ENCODE measurements at places on chromosomes 7 and 10. TPM values are rescaled to one million over a fixed set of nuclear protein-coding genes. Genes with fewer than 3 reads are reported as not detected.

GRCh38 chr10:92923416-92923815, 75.1 kb downstream of the EXOC6 start:
- no peaks in the 10 kb centered on the region for H3K27me3 ChIP-seq
- no peaks in the 10 kb centered on the region for H3K36me3 ChIP-seq
- DNase-seq = no peak
- H3K27ac ChIP-seq = no peak overlapping the region

GRCh38 chr10:63106111-63106755, 26.9 kb upstream of the NRBF2 start:
- no peak overlapping the region for H3K4me3 ChIP-seq
- H3K27me3 ChIP-seq = no peaks in the 10 kb centered on the region
- H3K4me1 ChIP-seq = no peaks in the 10 kb centered on the region
- H3K27ac ChIP-seq = no peak overlapping the region

The IFRD1 gene
- 89.4 TPM for total RNA-seq

- H3K4me3 ChIP-seq = no peak overlapping the region
- H3K27ac ChIP-seq = no peak overlapping the region
- DNase-seq = no peak
- H3K27me3 ChIP-seq = no peaks in the 10 kb centered on the region
- no peaks in the 10 kb centered on the region for H3K36me3 ChIP-seq
- peaks cover 4% of the 10 kb centered on the region for H3K4me1 ChIP-seq
These were observed 51.8 kb upstream of the ANK3 start for GRCh38 chr10:60441515-60441914.

DNA sequence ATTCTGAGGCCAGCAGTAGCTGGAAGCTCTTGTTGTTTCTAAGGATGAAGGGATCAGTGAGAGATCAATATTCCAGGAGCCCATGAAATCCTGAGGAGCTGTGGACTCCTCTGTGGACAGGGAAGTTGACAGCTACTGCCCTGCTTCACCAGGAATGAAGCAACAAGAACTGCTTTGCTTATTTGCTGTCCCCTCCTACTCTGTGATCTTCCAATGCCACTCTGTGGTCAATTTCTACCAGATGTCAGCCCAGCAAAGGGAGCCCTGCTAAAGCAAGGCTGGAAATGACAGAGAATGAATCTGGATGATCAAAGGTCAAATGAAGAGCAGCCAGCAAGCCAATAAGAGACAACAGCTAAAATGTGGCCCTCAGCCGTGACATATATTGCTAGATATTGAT, 227.5 kb upstream of the CHRM2 start:
- no peak for DNase-seq
- H3K4me3 ChIP-seq = no peak overlapping the region
- H3K27me3 ChIP-seq = no peaks in the 10 kb centered on the region
- no peaks in the 10 kb centered on the region for H3K36me3 ChIP-seq
- H3K4me1 ChIP-seq = no peaks in the 10 kb centered on the region
- no peak overlapping the region for H3K27ac ChIP-seq

DNA sequence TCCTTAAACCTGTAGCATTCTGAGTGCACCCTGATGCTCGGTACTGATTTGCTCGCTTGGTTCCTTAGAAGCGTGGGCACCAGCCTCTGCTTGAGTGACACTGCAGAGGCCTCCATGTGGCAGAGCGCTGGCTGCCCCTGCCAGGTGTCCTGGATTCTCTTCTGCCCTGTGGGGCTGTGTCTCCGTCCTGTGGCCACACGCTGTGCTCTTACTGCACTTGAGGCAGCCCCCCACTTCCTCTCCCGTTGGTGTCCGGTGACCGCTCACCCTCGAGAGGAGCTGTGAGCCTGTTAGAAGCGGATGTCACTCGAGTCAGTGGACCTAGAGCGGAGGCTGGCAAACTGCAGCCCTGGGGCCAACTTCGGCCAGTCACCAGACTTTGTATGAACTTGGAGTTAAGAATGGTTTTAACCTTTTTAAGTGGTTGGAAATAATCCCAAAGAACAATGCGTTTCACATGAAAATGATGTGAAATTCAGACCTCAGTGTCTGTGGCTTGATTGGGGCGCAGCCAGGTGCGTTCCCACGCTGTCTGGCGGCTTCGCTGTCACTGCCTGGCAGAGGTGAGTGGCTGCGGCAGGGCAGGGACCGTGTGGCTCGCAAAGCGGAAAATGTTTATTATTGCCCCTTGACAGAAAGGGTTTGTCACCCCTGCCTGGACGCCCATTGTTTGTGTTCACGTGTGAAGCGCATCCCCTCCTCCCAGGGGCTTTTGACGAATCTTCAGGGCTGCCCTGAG, 114.6 kb downstream of the CYTH3 start:
- no peak for DNase-seq
- no peaks in the 10 kb centered on the region for H3K27me3 ChIP-seq
- H3K4me3 ChIP-seq = no peak overlapping the region
- no peaks in the 10 kb centered on the region for H3K4me1 ChIP-seq

DNA sequence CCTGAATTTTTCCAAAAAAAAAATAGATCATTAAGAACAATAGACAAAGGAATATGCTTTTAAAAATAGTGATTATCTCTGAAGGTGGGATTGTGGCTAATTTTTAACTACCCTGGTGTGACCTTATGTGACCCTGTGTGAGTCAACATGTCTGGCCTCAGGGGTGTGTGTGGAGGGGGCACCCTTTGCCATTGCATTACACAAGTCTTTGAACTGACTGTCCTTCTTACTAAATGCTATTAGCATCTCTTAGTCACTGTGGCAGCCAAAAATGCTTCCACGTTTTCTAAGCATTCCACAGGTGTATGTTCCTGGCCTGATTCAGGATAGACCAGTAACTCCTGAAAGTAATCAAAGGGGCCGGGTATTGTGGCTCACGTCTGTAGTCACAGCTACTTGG, 175.4 kb downstream of the MGMT start:
- DNase-seq = peak; percentile 17
- no peaks in the 10 kb centered on the region for H3K36me3 ChIP-seq
- H3K4me1 ChIP-seq = peaks cover 9% of the 10 kb centered on the region
- H3K27me3 ChIP-seq = no peaks in the 10 kb centered on the region

- DNase-seq = no peak
- H3K27ac ChIP-seq = no peak overlapping the region
- H3K27me3 ChIP-seq = no peaks in the 10 kb centered on the region
- no peak overlapping the region for H3K4me3 ChIP-seq
- no peaks in the 10 kb centered on the region for H3K36me3 ChIP-seq
These were observed 258.0 kb upstream of the SEMA3A start for GRCh38 chr7:84452618-84453017.

The DLX6 gene
- not detected for total RNA-seq

GRCh38 chr10:100645613-100646392, 99.6 kb upstream of the PAX2 start:
- no peaks in the 10 kb centered on the region for H3K36me3 ChIP-seq
- H3K4me3 ChIP-seq = no peak overlapping the region
- no peak for DNase-seq

DNA sequence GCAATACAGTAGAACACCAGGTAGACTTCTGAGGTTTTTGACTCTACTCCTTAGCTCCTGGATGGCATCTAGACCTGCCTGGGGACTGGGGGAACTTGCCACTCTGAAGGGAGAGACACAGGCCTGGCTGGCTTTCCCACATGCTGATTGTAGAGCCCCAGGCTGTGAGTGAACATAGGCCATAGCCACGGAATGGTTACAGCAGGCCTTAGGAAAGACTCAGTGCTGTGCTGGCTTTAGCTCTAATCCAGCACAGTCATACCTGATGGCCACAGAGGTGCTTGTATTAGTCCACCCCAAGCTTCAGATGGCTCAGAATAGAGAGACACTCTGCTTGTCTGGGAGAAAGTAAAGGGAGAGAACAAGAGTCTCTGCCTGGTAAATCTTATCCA, 35.0 kb upstream of the ARHGAP12 start:
- no peaks in the 10 kb centered on the region for H3K36me3 ChIP-seq
- peak overlapping the region; percentile 32 for H3K4me3 ChIP-seq
- DNase-seq = no peak
- H3K27ac ChIP-seq = peak overlapping the region; percentile 88

The OR2A5 gene
- total RNA-seq = not detected

GRCh38 chr7:18962031-18962430, 155.4 kb downstream of the TWIST1 start:
- DNase-seq = no peak
- no peaks in the 10 kb centered on the region for H3K27me3 ChIP-seq
- H3K4me3 ChIP-seq = no peak overlapping the region
- H3K36me3 ChIP-seq = no peaks in the 10 kb centered on the region

DNA sequence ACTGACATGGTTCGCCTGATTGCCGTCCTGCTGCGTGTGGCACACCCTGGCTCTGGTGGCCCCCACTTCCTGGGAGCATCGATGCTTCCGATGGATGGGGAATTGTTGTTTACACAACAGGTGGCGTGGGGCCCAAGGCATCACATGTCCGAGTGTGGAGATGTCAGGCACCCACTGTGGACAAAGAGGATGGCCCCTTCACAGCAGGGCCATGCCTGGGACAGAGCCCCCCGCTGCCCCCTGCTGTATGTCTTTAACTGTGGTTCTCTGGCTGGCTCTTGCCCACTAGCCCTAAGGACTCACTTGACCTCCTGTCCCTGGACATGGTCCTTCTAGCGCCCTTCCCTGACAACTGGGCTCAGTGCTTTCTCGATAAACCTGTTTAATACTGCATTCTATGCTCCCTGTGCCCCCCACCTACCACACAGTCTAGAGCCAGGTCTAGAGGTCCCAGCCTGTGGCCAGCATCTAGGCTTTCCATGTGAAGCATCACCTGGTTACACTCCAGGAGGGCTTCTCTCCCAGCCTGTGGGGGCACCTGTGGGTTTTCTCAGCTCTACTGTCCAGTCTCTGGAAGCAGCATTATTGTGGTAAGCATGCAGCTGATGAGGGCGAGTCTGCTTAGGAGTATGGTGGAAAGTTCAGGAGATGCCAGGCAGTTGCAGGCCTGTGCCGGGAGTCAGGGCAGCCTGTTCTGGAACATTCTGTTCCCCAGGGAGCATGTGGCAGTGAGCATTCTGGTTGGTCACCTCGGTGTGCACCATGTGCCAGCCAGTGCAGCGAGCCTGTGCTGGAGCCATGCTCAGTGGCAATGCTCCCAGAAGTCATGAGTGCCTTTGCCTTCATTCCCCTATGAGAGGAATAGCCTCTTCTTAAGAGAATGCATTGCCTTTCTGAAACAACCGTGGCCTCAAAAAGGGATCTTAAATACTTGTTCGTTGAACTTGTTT, 10.4 kb downstream of the ADCY1 start:
- H3K36me3 ChIP-seq = no peaks in the 10 kb centered on the region
- no peak overlapping the region for H3K4me3 ChIP-seq
- DNase-seq = no peak
- no peak overlapping the region for H3K27ac ChIP-seq

The GIMAP5 gene
- not detected for total RNA-seq

- H3K27me3 ChIP-seq = no peaks in the 10 kb centered on the region
- DNase-seq = no peak
- no peak overlapping the region for H3K27ac ChIP-seq
- H3K4me1 ChIP-seq = no peaks in the 10 kb centered on the region
- no peak overlapping the region for H3K4me3 ChIP-seq
These were observed 35.8 kb downstream of the VCL start for GRCh38 chr10:74033702-74034101.

DNA sequence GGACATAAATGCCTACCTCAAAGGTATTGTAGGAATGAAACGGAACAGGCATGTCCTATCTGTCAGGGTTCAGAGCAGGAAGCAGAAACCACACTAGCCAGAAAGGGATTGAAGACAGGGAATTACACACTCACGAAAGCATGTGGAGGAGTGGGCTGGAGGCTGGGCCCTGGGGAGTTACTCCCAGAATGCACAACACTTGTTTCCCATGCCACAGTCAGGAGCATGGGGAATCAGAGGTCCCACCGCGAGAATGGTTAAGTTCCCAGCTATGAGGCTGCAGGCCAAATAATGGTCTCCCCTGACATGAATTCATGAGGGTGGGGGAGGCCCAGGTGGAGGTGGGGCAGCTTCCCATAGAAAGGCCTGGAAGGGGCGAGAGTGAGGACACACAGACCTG, 212.7 kb downstream of the HERPUD2 start:
- no peaks in the 10 kb centered on the region for H3K36me3 ChIP-seq
- no peak overlapping the region for H3K27ac ChIP-seq
- H3K27me3 ChIP-seq = no peaks in the 10 kb centered on the region

DNA sequence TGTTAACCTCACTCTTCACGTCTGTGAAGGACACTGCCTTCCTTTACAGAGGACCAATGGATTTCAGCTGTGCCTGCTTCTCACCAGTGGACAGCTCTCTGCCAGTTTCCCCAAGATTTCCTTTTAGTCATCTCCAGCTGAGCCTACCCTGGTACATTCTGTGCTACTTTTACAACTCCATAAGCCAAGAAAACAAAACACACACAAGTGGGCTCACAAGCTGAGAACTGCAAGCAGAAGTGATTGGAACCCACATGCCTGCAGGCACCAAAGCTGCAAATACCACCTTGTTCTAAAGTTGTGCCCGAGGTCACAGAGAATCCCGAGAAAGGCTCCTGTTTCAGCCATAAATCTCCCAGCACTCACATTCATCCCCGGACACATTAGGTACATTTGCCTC, 636.8 kb downstream of the PHTF2 start:
- H3K27me3 ChIP-seq = no peaks in the 10 kb centered on the region
- H3K27ac ChIP-seq = no peak overlapping the region
- H3K36me3 ChIP-seq = no peaks in the 10 kb centered on the region
- DNase-seq = no peak

- H3K36me3 ChIP-seq = no peaks in the 10 kb centered on the region
- H3K4me3 ChIP-seq = no peak overlapping the region
- DNase-seq = no peak
- no peaks in the 10 kb centered on the region for H3K4me1 ChIP-seq
These were observed 283.3 kb downstream of the PHTF2 start for GRCh38 chr7:78081888-78082287.

The AKR1B1 gene
- 1,328 TPM for total RNA-seq

- H3K27me3 ChIP-seq = no peaks in the 10 kb centered on the region
- no peaks in the 10 kb centered on the region for H3K36me3 ChIP-seq
These were observed 173.6 kb upstream of the NPS start for GRCh38 chr10:127375461-127375860.

The AFAP1L2 gene
- total RNA-seq = 35.4 TPM

GRCh38 chr10:126564326-126564888, 106.1 kb downstream of the C10orf90 start:
- H3K4me3 ChIP-seq = no peak overlapping the region
- DNase-seq = no peak
- H3K36me3 ChIP-seq = no peaks in the 10 kb centered on the region
- no peaks in the 10 kb centered on the region for H3K27me3 ChIP-seq

DNA sequence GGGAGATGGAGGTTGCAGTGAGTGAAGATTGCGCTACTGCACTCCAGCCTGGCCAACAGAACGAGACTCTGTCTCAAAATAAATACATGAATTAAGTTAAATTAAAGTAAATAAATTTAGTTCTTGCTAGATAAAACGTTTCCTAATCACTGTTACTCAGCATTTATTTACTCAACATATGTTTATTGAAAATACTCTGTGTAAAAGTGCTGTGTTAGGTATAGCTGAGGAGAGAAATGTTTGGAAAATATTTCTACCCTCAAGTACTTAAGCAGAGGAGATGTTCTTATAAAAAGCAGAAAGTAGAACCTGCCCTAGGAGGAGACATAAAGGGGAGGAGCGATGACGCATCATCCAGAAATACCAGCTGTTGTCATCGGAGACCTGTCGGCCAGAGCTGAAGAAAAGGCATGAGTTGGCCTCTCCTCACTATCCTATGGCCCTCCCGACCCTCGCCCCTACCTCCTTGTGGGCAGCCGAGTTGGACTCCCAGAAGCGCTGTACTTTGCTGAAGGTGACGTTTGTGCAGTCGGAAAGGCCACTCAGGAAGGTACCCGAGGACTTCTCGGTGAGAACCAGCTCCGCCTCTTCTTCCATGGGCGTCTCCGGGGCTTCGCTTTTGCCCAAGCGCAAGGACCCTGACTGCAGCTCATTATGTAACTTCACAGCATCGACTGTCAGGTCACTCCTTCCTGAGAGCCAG, 1.1 kb downstream of the RRP12 start:
- DNase-seq = peak; percentile 56
- peak overlapping the region; percentile 61 for H3K27ac ChIP-seq

The KLLN gene
- 0.57 TPM for total RNA-seq

All from PC-9 (cell line).